CD8-positive, alpha-beta T cell (primary cell): ENCODE measurements at places on chromosomes 16 and 17.

DNA sequence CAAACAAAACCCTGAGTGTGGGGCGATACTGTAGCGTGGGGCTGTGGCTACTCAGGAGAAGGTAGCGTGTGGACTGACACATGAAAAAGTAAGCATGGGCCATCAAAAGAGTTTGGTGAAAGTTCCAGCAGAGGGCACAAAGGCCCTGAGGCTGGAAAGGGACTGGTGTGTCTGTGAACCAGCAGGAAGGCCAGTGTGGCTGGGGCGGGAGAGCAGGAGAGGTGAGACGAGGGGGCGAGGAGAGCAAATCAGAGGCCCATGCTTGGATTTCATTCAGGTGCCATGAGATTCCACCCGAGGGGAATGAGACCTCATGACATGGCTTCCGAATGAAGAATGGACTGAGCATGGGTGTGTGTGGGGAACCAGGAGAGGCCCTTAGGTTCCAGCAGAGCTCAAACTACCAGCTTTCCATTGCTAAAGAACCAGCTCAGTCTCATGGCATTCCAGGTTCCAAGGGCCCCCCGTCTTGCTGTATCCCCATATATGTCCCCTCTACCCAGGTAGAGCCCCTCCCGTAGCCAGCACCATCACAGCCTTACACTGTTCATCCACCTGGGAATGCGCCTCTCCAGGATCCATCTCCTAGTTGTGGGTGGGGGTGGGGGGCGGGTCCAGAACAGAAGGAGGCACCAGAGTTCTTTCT, 31.1 kb downstream of the TRPV2 start:
- no peak for DNase-seq

DNA sequence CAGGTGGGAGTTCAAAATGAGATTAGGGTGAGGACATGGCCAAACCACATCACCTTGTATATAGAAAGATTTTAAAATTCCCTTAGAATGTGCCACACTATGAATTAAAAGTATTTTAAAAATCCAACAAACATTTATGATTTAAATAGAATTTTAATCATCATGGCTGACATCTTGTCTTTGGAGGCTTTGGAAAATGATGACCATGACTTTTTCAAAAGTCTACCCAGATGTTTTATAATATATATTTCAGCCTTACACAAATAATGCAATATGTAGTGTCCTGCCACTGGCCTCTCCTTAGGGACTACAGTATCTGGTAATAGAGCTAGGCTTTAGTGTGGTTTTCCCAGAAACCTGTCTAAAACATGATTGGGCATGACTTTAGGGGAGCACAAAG, 1353.4 kb upstream of the GOT2 start:
- no peak for DNase-seq

GRCh38 chr17:62597920-62598319, 29.6 kb upstream of the MRC2 start:
- no peak for DNase-seq

- DNase-seq: no peak
These were observed 13.5 kb downstream of the TRIM37 start for GRCh38 chr17:59093145-59093701.

DNA sequence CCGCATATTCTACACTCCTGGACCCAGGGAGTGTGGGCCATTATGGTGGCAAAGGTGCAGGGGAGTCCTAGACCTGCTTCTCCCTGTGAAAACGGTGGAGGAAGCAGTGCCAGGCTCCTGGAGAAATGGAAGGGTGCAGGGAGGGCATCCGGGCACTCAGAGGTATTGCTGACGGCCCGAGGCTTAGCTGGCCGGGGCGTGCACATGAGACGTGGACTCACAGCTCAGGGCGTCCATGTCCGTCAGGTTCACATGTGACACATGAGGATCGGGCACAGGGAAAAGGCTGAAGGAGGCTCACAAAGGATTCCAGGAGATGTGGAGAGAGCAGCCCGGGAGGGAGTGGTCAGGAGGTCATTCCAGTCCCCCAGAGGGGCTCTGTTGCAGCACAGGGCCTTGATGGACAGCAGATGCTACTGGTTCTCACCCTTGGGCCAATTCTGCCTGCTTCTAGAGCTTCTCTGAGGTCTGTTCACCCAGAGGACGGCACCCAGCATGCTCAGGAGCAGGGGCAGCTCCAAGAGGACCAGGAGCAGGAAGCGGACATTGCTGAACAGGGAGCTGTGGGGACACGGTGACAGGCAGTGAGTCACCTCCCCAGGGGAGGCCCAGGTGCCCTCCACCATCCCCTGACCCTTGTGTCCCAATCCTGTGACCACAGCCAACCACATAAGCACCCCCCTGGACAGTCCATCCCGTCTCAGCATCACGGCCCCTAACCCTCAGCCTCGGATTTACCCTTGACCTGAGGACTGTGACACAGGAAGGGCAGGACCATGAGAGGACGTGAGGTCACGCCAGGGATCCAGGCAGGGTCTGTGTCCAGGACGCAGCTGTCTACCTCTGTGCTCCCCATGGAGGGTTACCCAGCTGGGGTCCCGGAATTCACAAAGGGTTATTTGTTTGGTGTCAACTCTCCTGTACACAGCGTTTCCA, 4.5 kb downstream of the CD300C start:
- no peak for DNase-seq

- no peak for DNase-seq
These were observed 12.5 kb downstream of the CMTM3 start for GRCh38 chr16:66617010-66617434.

- DNase-seq: no peak
These were observed 13.3 kb downstream of the SOCS1 start for GRCh38 chr16:11242658-11243057.

DNA sequence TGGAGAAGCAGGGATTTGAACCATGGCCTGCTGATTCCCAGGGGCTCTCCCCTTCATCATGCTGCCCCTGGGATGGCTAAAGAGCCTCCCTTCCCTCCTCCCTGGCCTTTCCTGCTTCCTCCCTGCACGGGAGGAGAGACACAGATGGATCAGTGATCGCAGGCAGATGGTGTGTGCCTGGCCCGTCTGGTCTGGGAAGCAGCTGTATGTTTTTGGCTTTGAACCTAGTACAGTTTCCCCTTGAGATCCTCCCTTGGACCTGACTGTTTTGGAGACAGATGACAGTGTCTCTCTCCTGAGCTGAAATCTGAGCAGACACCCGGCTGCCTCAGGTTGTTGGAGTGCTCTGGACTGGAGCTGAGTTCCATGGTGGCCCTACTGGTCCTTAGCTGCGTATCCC, 29.0 kb upstream of the ATP2C2 start:
- DNase-seq: no peak

DNA sequence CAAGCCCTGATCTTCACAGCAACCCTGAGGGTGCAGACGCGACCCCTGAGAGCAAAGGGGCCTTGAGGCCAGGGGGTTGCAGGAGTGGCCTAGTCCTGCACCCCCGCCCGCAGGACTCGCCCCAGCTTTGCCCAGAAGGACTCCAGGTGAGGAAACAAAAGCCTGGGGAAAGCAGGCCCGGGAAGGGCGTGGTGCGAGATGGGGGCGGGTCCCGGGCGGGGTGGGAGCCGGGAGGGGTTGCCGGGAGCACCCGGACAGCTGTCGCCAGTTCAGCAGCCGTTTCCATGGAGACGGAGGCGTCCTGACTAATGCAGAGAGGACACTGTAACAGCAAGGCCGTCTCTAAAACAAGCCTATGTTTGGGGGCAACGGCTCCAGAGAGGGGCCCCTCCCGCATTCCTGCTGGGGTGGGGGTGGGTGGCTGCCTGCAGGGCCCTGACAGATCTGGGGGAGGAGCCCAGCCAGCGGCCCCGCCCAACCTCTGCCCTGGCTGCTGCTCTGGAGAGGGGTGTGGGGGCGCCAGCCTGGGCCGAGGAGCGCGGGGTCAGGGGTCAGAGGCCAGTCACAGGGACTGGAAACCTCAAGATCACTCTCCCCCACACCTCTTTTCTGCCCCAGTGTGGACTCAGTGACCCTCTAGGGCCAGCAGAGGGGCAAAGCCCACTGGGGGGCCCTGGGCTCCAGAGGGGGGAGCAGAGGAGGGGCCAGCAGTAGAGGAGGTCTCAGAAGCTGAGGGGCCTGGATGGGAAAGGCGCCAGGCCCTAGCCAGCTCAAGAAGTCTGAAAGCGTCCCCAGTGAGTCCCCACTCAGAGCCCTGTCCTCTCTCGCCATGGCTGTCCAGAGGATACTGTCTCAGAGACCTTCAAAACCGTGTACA, 3.1 kb upstream of the TPPP3 start:
- DNase-seq: no peak

- peak; percentile 82 for DNase-seq
These were observed 1.8 kb downstream of the GJD3 start for GRCh38 chr17:40362696-40363110.

- DNase-seq: no peak
These were observed 151.6 kb downstream of the PHKB start for GRCh38 chr16:47612711-47613110.

- no peak for DNase-seq
These were observed 1.2 kb downstream of the SOX15 start for GRCh38 chr17:7588553-7589203.

DNA sequence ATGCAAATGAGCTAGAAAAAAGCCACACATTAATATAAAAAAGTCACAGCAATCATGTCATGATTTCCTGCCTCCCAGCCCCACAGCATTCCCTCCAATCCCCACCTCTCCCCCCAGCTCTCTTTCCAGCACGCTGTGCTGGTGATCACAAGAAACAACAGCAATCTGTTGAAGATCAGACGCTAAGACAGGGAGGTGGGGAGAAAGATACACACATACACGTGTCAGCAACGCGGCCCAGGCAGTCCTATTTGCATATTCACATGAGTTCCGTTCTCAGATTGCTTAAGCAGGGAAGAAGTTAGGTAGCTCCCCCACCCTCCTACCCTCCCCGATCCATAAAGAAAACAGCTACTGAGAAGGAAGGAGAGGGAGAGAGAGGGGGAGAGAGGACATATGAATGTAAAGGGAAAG, 405.5 kb upstream of the PSMD7 start:
- no peak for DNase-seq

DNA sequence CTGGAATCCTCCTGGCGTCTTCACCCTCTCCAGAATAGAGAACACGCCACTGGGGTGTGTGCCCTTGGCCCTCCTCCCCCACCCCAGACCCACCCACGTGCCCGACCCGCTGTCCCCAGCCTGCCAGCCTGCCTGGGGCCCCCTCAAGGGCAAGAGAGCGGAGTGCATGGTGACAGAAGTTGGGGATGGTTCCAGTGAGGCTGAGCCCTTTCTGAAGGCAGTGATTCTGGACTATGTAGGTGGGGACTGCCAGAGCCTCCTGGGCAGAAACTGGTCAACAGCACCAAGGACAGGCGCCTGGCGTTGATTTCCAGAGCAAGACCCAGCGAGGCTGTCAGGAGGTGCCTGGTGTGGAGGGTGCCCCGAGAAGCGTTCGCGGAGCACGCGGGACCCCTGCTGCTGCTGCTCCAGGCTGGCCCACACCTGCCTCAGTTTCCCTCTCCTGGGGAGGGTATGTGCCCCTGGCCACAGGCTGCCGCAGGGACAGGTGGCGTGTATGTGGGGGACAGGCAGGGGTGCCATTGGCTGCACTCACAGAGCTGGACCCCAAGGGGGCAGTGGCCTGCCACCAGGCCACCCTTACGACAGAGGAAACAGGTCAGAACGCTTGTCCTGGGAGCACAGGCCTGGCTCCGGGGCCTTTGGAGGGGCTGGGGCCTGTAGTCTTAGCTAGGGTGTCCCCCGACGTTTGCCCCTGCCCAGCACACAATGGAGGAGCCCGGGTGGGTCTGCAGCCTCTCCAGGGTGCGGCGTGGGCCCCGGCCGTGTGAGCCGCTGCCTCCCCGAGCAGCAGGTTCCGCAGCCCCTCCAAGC, 1.2 kb downstream of the SSTR5 start:
- DNase-seq: no peak

- no peak for DNase-seq
These were observed 19.8 kb downstream of the ZNF385C start for GRCh38 chr17:42078396-42079043.

- DNase-seq: no peak
These were observed 36.0 kb downstream of the XPO6 start for GRCh38 chr16:28175715-28176114.

GRCh38 chr16:64983963-64984362, 137.9 kb downstream of the CDH11 start:
- no peak for DNase-seq

DNA sequence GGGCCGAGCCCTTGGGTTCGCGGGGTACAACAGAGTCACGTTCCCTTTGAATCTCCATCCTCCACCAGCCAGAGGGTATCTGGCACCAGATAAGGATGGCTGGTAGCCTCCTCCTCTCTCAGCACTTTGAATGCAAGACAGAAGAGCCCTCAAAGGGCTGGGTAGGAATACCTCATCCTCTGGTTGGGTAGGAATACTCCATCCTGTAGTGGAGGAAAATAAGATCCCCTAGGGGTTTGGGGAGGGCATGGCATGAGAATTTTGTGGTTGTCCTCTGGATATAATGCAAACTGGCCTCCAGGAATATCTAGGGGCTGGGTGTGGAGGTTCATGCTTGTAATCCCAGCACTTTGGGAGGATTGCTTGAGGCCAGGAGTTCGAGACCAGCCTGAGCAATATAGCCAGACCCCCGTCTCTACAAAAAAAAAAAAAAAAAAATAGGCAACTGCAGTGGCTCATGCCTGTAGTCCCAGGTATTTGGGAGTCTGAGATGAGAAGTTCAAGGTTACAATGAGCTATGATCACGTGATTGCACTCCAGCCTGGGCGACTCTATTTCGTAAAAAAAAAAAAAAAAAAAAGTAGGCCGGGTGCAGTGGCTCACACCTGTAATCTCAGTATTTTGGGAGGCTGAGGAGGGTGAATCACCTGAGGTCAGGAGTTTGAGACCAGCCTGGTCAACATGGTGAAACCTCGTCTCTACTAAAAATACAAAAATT, 2.7 kb downstream of the IGFBP4 start:
- no peak for DNase-seq

- DNase-seq: no peak
These were observed 153.3 kb downstream of the WWOX start for GRCh38 chr16:78252757-78253156.

- no peak for DNase-seq
These were observed 200.4 kb upstream of the ZFHX3 start for GRCh38 chr16:73248316-73248715.

- no peak for DNase-seq
These were observed 463 bp downstream of the TOP2A start for GRCh38 chr17:40417258-40417608.

GRCh38 chr16:67277294-67277998, 1.9 kb upstream of the PLEKHG4 start:
- DNase-seq: no peak

GRCh38 chr17:47203984-47204721, 5.0 kb upstream of the MYL4 start:
- DNase-seq: peak; percentile 39

DNA sequence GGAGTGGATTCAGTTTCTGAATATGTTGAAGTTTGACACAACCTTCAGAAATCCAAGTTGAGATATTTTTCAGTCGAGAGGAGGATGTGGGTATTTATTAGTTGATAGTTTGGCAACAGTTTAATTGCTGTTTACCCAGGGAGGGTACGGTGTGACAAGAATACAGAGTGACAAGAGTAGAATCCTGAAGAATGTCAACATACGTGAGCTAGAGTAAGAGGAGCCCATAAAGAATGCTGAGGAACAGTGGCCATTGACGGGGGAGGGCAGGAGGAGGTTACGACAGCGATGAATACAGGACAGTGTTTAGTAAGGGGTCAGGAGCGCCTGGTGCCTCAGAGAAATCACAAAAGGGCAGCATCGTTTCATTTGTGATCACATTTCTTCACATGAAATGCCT, 76.5 kb downstream of the AATF start:
- no peak for DNase-seq
